Bone marrow (tissue), 2 donors: ENCODE measurements at places on chromosomes 3 and 15.
A peak's percentile ranks its signal among the peaks of the same experiment; 100 is the strongest.

DNA sequence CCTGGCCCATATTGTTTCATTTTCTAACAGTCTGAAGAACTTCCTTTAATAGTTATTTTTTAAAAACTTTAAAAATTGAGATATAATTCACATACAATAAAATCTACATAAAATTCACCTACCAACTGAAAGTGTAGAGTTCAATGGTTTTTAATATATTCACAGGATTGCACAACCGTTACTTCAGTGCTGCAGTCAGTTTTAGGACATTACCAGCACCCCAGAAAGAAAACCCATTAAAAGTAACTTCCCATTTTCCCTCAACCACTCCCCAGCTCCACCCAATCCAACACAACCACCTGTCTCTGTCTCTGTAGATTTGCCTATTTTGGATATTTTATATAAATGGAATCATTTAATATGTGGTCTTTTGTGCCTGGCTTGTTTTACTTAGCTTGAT is 29.6 kb downstream of the MGA start:
- peak; percentile 16 for DNase-seq

GRCh38 chr3:53129344-53129743 is 891 bp downstream of the RFT1 start:
- DNase-seq = no peak

- no peak for DNase-seq
Observed at GRCh38 chr15:78889000-78889399, 16.3 kb downstream of the MORF4L1 start.

- DNase-seq = no peak
Observed at GRCh38 chr3:26087751-26088150, 297.9 kb downstream of the OXSM start.

GRCh38 chr3:188948281-188948996 is 223.3 kb upstream of the TPRG1 start:
- DNase-seq = no peak

- no peak for DNase-seq
Observed at GRCh38 chr15:72047020-72047419, 70.9 kb downstream of the MYO9A start.

GRCh38 chr15:70856177-70856883 is 2.4 kb upstream of the LARP6 start:
- DNase-seq = no peak

- DNase-seq = no peak
Observed at GRCh38 chr15:81301385-81301784, 22.6 kb downstream of the STARD5 start.

DNA sequence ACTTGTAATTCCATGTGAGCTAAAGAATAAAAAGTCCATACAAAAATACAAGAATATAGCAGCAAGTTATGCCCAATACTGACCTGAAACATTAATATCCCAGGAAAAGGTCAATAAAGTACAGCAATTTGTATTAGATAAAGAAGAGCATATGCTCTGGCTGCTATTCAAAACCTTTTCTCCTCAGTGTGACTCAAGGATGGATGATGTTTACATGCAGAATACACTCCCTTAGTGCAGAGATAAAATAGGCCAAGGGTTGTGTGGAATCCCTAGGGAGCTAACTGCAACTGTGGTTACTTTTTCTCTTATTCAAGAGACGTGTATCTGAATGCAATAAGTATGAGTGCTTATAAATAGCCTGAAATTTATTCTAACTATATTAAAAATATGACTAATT is 78.7 kb downstream of the SLC9A9 start:
- DNase-seq = no peak

DNA sequence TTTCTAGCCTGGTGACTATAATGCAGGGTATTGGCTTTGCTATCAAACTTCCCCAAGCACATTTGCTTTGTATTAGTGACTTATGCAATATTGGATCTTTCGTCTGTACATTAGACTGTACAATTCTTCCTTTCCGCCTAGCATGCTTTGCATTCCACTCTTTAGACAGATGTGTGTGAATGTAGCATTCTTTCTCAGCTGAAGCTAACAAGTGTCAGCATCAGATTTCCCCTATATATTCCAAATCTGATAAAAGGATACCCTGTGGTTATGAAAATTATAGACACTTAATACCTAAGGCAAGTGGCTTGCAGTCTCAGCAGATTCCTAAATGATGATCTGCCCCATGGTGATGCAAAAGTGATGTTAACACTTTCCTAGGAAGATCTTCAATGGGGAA is 360.1 kb downstream of the CNTN4 start:
- no peak for DNase-seq

- no peak for DNase-seq
Observed at GRCh38 chr3:126550488-126551051, 8.2 kb downstream of the C3orf22 start.

GRCh38 chr3:21551019-21551418 is 200.0 kb downstream of the ZNF385D start:
- no peak for DNase-seq

DNA sequence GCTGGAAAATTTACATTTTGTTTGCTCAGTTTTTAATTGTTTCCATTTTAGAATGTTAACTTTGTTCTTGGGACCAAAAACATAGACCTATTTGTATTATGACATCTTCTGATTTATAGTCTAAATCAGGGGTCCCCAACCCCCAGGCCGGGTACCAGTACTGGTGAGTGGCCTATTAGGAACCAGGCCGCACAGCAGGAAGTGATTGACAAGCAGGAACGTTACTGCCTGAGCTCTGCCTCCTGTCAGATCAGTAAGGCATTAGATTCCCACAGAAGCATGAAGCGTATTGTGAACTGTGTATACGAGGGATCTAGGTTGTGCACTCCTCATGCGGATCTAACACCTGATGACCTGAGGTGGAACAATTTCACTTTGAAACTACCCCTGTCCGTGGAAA is 51.9 kb downstream of the GHSR start:
- DNase-seq = no peak

DNA sequence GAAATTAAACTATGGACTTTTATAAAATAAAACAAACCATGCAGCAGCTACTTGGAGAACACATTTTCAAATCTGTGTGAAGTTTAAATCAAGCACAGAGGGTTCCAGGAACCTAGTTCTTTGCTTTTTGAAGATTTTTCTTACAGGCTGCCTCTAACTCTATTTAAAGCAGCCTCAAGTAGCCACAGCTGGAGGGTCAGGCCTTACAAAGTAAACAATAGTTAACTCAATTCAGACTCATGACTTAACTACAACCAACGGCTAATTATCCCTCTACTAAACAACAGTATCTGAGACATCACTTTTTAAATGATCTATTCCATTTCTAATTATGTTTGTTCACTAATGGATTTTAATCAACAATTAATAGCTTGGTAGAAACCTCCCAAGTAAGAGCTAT is 9.8 kb downstream of the LRIG1 start:
- DNase-seq = no peak

- DNase-seq = no peak
Observed at GRCh38 chr15:49573421-49573820, 47.2 kb downstream of the FAM227B start.

DNA sequence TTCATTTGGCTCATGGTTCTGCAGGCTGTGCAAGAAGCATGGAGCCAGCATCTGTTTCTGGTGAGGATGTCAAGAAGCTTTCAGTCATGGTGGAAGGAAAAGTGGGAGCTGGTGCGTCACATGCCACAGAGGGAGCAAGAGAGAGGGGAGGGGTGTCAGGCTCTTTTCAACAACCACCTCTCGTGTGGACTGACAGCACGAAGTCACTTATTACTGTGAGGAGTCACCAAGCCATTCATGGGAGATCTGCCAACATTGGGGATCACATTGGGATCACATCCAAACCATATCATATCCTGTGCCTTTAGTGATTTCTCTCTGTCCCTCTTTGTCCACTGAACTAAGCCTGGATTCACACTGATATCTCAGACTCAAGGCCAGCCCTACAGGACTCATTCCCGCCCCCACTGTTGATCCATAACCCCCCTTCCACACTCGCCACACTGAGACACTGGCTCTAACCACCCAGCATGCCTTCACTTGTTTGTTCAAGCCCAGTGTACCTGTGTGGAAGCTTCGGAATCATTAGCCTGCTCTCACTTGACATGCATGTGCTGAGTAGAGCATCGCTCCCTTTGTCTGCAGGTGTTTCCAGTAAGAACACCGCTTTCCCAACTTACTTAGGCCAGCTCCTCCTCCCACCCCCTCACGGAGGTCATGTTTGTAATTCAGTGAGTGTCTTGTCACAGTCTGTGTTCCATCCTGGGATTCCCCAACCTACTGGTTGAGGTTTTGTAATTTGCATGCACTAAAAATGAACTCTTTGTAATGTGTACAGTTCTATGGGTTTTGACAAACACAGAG is 132.2 kb downstream of the KLF13 start:
- no peak for DNase-seq

- DNase-seq = no peak
Observed at GRCh38 chr3:127915115-127915936, at the start of gene KBTBD12. Gene KBTBD12, plus strand, starts transcription at chr3:127915232. Its CDS starts 7,830 bp downstream, at chr3:127923062.

DNA sequence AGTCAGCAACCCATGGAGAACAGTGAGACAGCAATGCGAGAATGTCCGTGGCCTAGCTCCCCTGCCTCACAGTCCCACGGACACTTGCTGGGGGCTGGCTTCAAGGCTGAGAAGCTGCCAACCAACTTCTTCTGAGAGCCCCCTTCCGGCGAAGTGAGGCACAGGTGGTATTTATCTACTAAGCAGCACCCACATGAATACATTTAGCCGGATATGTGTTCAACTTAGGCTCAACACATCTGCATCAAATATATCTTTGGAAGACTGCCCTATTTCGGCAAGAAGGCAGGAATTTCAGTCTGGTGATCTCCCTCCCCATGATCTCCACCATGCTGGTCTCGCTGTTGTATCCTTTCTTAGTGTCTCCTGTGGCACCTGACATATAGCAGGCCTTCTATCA is 340.9 kb upstream of the NR2E3 start:
- no peak for DNase-seq

DNA sequence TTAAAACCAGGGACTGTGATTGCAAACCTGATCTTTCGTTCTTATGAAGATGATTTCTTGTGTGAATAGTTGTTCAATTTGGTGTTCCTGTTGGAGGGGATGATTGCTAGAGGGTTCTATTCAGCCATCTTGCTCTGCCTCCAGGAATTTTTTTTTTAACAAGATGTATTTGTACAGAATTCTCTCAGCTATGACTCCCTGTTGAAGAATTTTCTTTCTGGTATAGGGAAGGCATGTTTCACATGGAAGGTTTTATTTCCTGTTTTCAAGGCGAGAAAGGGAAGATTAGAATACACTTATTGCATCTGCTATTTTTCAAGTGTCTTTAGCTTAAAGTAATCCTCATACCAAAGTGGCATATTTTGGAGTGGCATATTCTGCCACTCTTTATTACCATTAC is 5.6 kb upstream of the LRRC34 start:
- DNase-seq = no peak

DNA sequence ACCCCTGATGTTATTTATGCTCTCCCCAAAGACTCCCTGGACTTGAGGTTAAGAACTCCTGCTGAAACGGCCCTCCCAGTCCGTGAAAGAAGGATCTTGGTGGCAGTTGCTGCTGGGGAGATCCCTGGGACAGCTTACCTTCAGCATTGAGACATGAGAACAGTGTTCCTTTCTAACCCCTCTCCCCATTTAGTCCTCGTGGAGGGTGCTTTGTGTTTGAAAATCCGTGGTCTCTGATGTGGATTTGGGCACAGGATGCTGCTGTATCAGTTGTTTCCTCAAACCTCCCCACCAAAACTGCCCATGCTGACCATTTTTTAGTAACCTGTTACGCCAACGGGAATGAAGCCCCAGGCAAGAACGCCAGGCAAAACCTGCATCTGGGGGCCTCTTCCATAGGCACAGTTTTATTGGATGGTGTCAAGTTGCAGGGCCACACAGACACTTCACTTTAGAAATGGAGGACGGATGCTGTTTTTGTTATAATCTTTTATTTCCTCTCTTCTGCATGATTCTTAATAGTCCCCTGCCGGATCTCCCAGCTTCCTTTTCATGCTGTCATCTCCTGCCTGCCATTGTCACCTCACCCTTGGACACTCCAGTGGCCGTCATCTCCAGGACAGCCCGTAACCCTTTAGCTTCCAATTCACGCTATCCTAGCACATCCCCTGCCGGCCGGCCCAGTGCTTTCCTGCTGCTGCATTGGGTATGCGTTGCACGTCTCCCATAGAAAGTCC is 31.7 kb upstream of the CEMIP start:
- no peak for DNase-seq

- DNase-seq = no peak
Observed at GRCh38 chr15:33068511-33068990, 126.0 kb downstream of the FMN1 start.

DNA sequence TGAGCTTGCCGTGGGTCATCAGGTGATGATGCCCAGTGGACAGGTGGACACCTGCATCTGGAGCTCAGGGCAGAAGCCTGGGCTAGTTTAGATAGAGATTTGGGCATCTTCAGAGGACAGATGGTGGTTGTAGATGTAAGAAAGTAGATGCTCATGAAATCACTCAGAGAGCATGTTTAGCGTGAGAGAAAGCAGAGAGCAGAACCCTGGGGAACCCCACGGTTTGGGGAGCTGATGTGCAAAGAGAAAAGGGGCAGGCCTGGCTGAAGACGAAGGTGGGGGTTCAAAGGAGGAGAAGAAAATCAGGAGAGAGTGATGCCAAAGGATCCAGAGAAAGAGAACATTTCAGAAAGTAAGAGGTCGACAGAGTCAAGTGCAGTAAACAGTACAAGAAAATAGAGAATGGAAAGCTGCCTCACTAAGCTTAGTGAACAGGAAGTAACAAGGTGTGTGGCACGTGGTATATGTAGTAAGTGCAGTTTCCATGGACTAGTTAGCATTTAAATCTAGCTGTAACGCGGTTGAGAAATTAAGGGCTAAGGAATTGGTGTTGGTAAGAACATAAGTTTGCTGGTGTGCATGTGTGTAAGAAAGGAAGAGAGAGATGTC is 13.5 kb downstream of the TIGIT start:
- no peak for DNase-seq

DNA sequence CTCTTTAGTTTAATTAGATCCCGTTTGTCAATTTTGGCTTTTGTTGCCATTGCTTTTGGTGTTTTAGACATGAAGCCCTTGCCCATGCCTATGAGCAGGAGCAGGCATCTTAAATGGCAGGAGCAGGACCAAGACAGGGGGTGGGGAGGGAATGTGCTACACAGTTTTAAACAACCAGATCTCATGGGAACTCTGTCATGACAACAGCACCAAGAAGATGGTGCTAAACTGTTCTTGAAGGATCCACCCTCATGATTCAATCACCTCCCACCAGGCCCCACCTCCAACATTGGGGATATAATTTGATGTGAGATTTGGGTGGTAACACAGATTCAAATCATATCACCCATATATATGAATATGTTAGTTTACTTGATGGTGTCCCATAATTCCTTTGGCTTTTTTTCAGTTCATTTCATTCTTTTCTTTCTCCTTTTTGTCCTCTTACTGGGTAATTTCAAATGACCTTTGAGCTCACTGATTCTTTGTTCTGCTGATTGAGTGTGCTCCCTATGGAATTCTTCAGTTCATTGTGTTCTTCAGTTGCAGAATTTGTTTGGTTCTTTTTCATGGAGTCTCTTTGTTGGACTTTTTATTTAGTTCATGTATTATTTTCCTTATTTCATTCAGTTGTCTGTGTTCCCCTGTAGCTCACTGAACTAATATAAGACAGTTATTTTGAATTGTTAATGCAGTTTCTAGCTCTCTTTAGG is 62.6 kb downstream of the DOCK3 start:
- no peak for DNase-seq

GRCh38 chr15:93312891-93313486 is 224.0 kb upstream of the RGMA start:
- no peak for DNase-seq
